T1000 (cell line): ENCODE measurements at places on chromosomes 4 and X.

DNA sequence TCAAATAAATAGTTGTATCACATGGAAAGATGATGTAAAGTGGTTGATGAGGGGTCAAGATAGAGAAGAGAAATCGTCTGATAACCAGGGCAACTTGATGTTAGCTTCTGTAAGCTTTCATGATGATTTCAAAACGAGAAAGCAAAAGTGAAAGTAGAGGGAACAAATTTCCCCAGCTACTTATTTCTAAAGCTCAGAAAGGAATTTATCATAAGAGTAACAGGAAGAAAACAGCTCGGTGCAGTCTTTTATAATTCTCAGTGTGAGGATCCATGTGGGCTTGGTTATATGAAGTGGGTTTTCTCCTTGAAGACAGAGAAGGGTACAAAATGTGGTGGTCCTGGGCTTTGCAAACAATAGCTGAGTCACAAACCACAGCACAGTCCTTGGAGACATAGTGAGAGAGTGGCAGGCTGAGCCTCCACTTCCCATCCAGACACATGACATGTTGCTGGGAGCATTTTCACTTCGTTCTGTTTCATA lies 32.1 kb upstream of the GLRA2 start:
- no peak for DNase-seq

GRCh38 chrX:154039577-154039976 lies 19.9 kb upstream of the IRAK1 start:
- DNase-seq, result no peak

DNA sequence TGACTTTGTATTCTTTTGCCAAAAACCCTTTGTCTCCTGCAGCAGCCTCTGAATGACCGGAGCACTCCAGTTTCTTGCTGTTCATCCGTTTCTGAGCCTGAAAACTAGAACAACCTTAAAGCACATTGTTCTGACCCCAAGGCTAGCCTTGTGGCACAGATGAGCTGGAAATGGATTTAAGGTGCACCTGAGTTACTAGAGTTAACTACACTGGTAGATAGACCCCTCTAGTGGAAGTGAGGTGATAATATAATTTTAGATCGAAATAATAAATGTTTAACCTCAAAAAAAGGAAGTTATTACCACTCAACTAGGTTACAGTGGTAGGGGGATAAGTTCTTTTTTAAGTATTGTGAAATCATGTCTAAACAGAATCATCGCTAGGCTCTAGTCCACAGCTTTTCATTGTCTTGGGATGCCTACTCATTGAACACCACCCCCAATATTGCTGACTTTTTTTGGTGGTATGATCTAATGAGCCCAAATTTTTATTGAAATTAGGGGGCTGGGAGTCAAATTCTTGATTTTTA lies 2.7 kb downstream of the PLS3 start:
- DNase-seq, result no peak

DNA sequence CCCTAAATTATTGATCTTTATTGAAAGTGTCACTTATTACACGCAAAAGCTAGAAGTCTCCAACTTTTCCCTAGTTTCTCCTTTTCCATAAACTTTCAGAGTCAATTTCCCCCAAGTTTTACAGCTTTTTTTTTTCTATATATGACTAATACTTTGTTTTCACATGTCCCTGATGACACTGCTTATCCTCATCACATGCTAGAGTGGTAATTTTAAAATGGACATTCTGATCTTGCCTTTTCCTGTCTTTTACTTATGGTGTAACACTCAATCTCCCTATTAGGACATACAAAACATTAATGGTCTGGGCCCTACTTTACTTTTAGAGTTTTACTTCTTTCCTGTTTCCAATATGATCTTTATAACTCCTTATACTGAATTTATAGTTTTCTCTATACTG lies 112.6 kb downstream of the ANK2 start:
- no peak for DNase-seq

DNA sequence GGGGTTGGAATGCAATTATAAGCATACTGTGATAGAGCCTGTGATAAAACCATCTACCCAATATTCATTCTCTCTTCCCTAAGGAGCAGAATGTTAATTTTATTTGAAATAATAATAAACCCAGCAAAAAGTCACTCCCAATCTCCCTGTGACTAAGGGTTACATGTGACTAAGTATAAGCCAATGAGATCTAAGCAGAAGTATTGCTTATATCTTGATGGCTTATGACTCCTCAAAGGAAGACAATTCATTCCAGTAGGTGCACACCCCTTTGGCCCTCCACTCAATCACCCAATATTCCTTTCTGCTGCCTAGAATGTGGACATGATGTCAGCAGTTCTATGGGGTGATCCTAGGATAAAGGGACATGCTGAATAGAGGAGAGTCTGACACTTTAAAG lies 224.6 kb downstream of the ADAMTS3 start:
- DNase-seq, result no peak

DNA sequence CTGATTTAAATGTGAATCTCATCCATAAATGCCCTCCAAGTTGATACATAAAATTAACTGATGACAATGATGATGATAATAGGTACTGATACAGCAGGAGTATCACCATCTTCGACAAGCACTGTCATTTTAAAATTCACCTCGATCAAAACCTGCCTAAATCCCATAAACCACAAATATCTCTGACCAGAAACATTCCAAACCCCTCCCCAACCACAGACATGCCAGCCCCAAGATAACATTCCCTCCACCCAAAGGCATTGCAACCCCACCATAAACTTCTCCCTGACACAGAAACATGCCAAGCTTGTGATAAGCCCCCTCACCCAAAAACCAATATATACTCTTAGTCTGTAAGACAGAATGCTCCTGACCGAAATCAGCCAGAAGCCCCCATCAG lies 63.7 kb upstream of the WDFY3 start:
- no peak for DNase-seq

- no peak for DNase-seq
Measured at GRCh38 chrX:73876911-73877310, 313.9 kb downstream of the CHIC1 start.

DNA sequence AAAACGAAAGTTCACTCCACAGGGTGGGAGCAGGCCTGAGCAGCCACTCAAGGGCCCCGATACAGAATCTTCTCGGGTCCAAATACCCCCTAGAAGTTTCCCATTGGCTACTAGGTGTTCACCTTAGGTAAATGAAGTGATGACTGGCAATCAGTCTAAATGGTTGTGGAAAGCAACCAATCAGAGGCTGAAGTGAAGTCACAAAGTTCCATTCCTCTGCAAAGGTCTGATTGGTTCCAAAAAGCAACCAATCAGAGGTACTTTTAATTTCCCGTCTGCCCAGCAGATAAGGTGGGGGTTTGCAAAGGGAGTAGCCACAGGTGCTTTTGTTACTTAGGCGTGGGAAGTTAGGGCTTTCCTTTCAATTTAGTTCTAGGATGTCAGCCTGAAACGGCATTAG lies 58.2 kb upstream of the NKAP start:
- no peak for DNase-seq

GRCh38 chrX:152641996-152642395 lies 4.3 kb downstream of the GABRQ start:
- no peak for DNase-seq

DNA sequence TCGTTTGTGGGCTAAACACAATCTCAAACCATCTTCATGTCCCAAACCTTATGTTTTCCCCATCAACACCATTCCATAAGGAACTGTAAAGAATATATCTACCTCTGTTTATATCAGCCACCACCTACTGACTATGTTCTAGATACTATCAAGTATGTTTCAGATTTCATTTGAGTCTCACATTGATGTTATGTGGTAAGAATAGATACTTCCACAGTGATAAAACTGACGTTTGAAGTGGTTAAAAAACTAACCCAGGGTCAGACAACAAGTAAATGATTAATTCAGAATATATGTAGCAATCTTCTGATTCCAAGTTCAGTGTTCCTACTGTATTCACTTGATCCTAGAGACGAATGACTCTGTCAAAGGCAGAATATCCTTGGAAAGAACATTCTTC lies 156.8 kb upstream of the RASGEF1B start:
- no peak for DNase-seq

- no peak for DNase-seq
Measured at GRCh38 chr4:131427000-131427399, 1722.1 kb upstream of the PCDH10 start.

DNA sequence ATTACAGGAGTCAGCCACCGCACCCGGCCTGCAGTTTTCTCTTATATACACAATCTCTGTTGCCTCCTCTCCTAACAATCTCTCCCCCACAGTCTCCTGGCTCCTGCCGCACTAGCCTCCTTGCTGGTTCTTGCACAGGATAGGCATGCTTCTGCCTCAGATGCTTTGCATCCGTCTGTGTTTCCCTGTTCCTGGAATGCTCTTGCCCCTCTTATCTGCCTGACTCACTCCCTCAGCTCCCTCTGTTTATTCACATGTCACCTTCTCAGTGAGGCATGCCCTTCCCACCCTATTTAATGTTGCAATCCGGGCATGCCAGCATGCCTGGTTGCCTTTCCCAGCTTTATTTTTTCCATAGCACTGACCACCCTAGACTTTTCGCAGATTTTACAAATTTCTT lies 161.9 kb downstream of the PHF8 start:
- DNase-seq, result no peak

DNA sequence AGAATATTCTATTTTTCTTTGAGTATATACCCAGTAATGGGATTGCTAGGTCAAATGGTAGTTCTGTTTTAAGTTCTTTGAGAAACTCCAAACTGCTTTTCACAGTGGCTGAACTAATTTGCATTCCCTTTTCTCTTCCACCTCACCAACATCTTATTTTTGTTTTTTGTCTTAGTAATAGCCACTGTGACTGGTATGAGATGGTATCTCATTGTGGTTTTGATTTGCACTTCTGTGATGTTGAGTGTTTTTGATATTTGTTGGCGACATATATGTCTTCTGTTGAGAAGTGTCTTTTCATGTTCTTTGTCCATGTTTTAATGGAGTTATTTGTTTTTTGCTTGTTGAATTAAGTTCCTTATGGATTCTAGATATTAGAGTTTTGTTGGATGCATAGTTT lies 24.4 kb downstream of the AIMP1 start:
- no peak for DNase-seq

DNA sequence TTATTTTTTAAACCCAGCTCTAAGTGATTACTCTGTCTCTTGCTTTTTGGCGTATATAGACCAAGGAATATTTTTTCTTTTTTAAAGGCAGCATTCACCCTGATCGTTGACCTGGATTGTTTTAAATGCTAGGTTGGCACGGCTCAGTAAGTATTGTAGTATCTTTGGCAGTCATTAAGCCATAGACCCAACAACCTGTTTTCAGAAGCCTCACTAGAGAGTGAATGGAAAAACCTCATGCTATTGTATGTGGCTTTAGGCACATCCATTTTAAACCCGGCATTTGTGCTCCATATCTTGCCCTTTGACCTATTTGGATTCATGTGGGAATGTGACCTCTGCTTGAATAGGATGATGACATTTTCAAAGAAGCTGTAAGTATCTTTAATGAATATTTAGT lies 183.9 kb downstream of the SNCA start:
- DNase-seq, result no peak

DNA sequence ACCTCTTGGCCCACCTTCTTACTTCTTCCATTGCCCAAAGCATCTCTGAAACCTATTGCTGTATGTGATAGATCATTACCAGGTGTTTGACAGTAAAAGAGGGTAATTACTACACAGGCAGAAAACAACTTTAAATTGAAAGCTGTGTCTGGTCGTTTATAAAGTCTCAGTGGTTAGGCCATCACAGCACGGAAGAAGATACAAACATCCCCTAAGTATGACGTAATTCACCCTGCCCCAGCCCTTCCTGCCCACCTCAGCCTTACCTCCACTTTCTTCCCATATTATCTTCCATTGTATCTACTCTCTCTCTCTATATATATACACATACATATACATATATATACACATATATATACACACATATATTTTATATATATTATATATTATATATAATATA lies 805.8 kb upstream of the PABPC4L start:
- DNase-seq, result no peak

DNA sequence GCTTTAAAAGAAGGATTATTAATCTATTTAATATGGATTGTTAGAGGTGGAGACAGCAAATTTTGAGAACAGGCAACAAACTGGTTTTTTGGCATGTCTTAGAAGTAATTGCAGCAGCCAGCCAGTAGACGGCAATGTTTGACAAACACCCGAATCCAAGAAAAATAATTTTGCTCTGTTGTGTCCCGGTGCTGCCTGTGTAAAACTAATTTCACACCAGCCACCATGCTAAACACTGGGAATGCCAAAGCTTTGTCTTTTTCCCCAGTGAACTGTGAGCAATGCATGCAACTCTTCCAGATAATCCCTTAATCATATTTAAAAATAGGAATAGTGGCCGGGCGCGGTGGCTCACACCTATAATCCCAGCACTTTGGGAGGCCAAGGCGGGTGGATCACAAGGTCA lies 25.9 kb downstream of the SMIM31 start:
- no peak for DNase-seq

DNA sequence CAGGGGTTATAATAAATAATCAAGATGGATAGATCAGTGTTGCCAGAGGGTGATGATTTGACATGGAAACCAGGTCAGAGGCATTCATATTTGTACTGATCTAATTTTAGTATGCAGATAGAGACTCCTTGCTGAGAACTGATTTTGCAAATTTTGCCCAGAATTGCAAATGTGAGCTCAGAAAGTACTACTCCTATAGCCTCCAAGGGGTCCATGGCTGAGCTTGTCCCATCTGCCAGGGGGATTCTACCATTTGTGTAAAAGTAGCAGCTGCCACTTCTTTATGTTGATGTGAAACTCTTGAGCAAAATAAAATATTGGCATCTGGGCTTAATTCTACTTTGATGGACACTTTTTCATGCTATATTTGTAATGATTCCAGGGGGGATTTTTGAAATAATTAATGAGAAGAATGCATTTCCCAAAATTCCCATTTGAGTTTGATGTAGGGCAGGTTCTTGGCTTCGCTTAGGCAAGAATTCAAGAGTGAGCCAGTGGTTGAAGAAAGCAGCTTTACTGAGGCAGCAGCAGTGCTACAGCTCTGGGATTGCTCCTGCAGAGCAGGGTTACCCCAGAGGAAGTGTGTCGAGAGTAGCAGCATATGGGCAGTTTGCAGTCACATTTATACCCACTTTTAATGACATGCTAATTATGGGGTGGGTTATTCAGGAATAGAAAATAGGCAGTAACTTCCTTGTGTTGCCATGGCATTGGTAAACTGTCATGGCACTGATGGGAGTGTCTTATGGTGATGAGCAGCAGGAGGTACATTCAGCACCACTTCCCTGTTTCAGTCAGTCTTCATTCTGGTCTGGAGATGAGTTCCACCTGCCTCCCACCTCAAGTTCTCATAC lies 38.7 kb upstream of the DCLK2 start:
- no peak for DNase-seq

DNA sequence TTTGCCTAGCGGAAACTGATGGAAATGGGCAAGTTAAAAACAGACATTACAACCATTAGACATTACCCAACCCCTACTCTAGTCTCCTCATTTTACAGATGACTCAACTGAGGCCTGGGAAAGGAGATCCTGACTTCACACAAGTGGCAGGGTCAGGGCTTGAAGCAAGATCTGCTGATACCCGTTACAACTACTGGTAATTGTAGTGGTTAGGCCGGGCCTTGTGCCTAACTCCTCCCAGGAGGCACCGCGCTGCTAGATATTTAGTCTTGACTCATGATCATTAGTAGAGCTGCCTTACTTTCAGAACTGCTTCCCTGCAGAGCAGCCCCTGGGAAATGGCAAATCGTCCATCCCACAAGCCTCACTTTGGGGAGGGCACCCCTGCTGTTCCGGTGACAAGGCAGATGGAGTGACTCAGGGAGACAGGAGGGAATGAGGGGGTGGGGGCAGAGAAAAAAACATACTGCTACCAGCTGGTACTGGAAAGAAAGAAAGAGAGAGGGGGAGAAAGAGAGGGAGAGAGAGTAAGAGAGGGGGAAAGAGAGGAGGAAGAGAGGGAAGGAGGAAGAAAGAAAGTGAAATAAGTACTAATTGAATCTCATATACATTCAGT lies 12.2 kb downstream of the ARHGEF6 start:
- DNase-seq, result peak; percentile 65
